ENCODE measurements at places on chromosomes 1 and 21. TPM values are rescaled to one million over a fixed set of nuclear protein-coding genes. Genes with fewer than 3 reads are reported as not detected.

DNA sequence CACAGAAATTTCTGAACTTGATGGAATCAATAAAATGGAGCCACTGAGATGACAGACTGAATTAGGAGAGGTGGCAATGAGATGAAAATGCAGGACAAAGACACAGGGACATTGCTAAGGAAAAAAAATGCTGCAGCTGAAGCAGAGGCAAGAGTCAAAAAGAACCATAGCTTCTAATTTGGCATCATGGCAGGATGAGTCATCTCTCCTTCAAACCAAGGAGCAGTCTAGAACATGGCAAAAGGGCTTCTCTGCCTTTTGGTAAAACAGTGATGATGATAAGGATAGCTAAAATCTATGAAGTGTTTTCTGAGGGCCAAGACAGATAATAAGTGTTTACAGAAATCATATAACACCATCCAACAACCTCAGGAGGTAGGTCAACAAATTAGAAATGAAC lies 16.8 kb downstream of the SLC19A2 start:
- no peak overlapping the region for H3K4me3 ChIP-seq
- no peaks in the 10 kb centered on the region for H3K27me3 ChIP-seq
- no peak for DNase-seq
- no peaks in the 10 kb centered on the region for H3K4me1 ChIP-seq
- no peaks in the 10 kb centered on the region for H3K36me3 ChIP-seq

The F5 gene
- 8.5 TPM for total RNA-seq

The TGFB2 gene
- total RNA-seq: not detected

GRCh38 chr21:33980276-33980916 lies 64.8 kb upstream of the ATP5PO start:
- H3K27ac ChIP-seq: no peak overlapping the region
- peaks cover 13% of the 10 kb centered on the region for H3K4me1 ChIP-seq
- no peak for DNase-seq
- H3K4me3 ChIP-seq: no peak overlapping the region
- H3K27me3 ChIP-seq: no peaks in the 10 kb centered on the region

The RGS8 gene
- total RNA-seq: not detected

- no peak overlapping the region for H3K4me3 ChIP-seq
- H3K27ac ChIP-seq: no peak overlapping the region
- H3K4me1 ChIP-seq: no peaks in the 10 kb centered on the region
- no peaks in the 10 kb centered on the region for H3K36me3 ChIP-seq
- DNase-seq: no peak
Measured at GRCh38 chr1:229012823-229013222, 258.1 kb upstream of the RAB4A start.

The ERICH3 gene
- total RNA-seq: not detected

DNA sequence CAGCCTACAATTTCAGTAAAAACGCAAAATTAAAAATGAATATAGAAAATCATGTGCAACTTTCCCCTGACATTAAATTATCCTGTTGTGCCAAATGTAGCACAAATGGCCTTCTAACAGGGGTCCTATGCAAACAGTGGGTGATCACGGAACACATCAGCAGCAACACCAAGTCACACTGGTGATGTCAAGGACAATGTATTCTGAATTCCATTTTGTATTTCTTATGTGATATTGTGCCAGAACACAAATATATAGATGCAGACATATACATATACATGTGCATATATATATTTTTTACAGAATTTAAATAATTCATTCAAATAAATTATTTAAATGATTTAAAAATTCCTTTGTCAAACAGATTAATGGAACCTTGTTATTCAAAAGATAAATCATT lies 8.6 kb upstream of the ADGRL2 start:
- H3K27me3 ChIP-seq: no peaks in the 10 kb centered on the region
- DNase-seq: no peak
- no peaks in the 10 kb centered on the region for H3K4me1 ChIP-seq
- no peak overlapping the region for H3K4me3 ChIP-seq
- no peaks in the 10 kb centered on the region for H3K36me3 ChIP-seq

- peak overlapping the region; percentile 56 for H3K4me3 ChIP-seq
- H3K36me3 ChIP-seq: no peaks in the 10 kb centered on the region
- no peak for DNase-seq
- peak overlapping the region; percentile 72 for H3K27ac ChIP-seq
- peaks cover 14% of the 10 kb centered on the region for H3K4me1 ChIP-seq
Measured at GRCh38 chr1:58815686-58816071, 31.8 kb upstream of the JUN start.

The BCAS2 gene
- total RNA-seq: 70.5 TPM

- no peaks in the 10 kb centered on the region for H3K36me3 ChIP-seq
- H3K4me1 ChIP-seq: no peaks in the 10 kb centered on the region
- H3K27ac ChIP-seq: no peak overlapping the region
- no peaks in the 10 kb centered on the region for H3K27me3 ChIP-seq
Measured at GRCh38 chr1:75482951-75483350, 128.0 kb downstream of the SLC44A5 start.

- H3K4me3 ChIP-seq: no peak overlapping the region
- H3K36me3 ChIP-seq: no peaks in the 10 kb centered on the region
- H3K27ac ChIP-seq: no peak overlapping the region
- peaks cover 54% of the 10 kb centered on the region for H3K4me1 ChIP-seq
Measured at GRCh38 chr1:31830511-31830910, 14.7 kb upstream of the SPOCD1 start.

The TNFRSF14 gene
- total RNA-seq: 198 TPM

DNA sequence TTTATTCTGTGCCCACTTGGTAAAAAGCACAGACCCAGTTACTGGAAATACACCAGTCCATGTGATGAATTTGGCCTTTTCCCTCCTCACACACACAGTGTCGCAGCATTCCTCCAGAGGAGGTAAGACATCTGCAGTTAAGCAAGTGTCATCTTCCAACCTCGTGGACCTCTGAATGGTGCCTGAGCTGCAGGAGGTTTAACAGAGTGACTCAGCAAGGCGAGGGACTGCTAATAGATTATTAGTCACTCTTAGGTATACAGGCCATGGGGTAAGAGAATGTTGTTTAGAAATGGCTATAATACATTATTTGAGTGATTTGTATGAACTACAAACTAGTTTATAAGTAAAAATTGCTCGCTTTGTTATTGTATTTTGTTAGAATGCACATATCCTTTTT lies 8.6 kb upstream of the LRRC8B start:
- no peak overlapping the region for H3K4me3 ChIP-seq
- no peak overlapping the region for H3K27ac ChIP-seq
- H3K36me3 ChIP-seq: no peaks in the 10 kb centered on the region
- H3K27me3 ChIP-seq: no peaks in the 10 kb centered on the region

DNA sequence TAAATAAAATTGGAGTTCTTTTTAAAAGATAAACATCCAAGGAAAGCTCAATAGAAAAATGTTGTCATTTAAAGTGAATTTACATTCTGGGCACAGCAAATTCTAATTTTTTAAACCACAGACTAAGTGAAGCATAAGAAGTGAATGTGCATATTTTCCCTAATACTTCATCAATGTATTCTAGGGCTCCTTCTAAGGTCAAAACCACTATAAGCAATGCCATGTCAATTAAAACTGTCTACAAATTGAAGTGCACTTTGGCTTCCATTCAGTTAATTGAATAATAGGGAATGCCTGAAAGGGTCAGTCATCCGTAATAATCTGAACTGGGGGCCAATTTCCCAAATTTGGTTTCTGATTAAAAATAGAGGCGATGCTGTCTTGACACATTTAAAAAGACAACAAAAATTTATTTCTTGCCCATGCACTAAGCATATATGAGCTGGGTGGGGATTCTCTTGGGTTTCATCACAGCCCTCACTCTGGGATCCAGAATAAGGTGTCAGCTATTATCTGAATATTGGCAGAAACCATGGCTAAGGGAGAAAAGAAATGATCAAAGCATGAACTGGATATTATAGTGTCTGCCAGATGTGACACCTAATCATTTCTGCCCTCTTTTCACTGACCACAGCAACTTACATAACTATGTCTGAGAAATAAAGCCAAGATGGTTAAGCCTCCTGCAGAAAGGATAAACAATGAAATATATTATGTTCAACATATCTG lies 660.6 kb upstream of the B3GALT2 start:
- H3K36me3 ChIP-seq: no peaks in the 10 kb centered on the region
- DNase-seq: no peak
- no peaks in the 10 kb centered on the region for H3K4me1 ChIP-seq

DNA sequence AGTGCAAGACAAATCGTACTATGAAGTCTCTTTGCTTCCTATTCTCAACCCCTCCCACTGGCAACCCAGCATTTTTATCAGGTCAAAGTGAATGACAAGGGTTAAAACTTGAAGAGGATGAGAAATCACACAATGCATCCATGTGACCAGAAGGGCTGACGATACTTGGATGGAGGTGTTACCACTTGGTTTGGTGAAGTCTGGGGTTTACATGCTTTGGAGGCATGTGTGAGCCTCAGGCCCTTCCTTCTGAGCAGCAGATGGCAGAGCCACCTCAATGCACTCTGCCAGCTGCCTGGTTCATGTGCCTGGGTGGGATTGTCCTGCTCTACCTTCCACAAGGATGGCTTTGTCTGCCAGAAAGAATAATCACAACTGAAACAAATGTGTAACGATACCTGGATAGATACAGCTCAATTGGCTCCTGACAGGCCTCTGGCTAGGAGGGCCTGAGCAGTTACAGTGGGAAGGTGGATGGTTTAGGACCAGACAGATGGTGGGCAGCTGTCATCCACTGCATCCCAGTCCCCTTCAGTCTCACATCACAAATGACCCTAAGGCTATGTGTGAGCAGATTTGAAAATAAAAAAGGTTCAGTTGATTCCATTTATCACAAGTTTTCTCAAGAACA lies 51.5 kb upstream of the CNIH3 start:
- no peaks in the 10 kb centered on the region for H3K27me3 ChIP-seq
- no peak overlapping the region for H3K27ac ChIP-seq
- no peak for DNase-seq
- no peaks in the 10 kb centered on the region for H3K4me1 ChIP-seq

DNA sequence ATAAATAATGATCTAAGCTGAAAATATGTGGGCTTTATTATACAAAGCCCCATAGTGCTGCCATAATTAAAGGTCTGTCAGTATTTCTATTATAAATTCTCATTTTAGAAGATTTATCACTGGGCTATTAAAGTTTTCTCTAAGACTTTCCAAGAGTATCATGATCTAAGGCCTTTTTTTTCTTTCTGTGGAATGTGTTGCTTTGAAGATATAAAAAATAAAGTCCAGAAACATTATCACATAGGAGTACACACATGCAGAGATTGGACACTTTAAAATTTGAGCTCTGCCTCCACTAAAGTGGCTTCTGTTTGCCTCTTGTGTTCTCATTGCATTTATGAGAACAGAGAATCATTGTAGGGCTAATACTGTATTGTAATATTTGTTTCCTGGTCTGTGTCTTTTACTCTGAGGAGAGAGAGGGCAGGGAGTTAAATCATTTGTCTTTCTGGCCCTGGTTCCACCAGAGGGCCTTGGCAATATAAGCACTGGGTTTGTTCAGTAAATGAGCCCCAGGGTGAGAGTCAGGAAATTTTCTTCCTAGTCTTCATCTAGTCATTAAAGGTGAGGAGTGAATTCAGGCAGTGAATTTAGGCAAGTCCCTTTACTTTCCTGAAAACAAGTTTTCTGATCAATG lies 70.2 kb downstream of the NFIA start:
- no peaks in the 10 kb centered on the region for H3K36me3 ChIP-seq
- H3K27me3 ChIP-seq: no peaks in the 10 kb centered on the region
- no peak overlapping the region for H3K27ac ChIP-seq
- H3K4me3 ChIP-seq: no peak overlapping the region
- no peak for DNase-seq
- H3K4me1 ChIP-seq: peaks cover 6% of the 10 kb centered on the region

DNA sequence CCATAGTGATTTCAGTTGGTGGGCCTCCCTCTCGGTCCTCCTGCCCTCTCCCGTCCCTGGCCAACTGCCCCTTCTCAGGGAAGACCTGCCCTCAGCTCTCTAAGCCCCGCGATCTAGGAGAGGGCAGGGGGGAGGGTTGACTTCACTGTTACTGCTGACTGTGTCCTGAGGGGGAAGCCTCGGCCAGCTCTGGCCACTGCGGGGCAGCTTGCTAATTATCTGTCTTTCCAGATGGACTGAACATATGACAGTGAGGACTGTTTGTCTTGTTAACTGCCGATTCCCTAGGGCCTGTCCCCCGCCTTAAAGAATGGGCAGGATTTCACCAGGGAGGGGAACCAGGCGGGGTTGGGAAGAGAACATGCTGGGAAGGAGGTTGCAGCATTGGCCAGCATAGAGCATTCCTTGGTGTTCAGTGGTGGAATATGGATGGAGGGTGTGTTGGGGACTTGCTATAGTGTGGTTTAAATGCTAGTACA lies 22.9 kb downstream of the NIPAL3 start:
- H3K36me3 ChIP-seq: peaks cover 10% of the 10 kb centered on the region
- no peaks in the 10 kb centered on the region for H3K4me1 ChIP-seq
- no peak for DNase-seq
- H3K27me3 ChIP-seq: no peaks in the 10 kb centered on the region
- no peak overlapping the region for H3K4me3 ChIP-seq

The ZNF648 gene
- total RNA-seq: not detected

DNA sequence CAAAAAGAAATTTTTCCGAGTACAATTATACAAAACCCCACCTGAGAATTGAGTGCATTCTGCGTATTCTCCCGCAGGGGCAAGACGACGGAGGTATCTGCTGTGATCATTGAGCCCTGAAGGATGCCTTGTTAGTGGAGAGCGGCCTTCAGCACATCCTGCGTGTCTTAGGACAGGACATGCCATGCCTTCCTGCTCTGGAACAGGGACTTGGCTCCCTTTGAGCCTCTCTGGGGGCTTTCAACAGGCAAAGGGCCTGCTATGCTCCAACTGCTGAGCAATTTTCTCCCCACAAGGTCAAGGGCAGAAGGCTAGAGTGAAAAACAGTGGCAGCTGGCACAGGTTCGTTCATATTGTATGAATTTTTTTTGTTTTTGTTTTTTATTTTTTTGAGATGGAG lies 52.4 kb downstream of the TOR1AIP2 start:
- no peak overlapping the region for H3K4me3 ChIP-seq
- no peak overlapping the region for H3K27ac ChIP-seq
- no peak for DNase-seq

DNA sequence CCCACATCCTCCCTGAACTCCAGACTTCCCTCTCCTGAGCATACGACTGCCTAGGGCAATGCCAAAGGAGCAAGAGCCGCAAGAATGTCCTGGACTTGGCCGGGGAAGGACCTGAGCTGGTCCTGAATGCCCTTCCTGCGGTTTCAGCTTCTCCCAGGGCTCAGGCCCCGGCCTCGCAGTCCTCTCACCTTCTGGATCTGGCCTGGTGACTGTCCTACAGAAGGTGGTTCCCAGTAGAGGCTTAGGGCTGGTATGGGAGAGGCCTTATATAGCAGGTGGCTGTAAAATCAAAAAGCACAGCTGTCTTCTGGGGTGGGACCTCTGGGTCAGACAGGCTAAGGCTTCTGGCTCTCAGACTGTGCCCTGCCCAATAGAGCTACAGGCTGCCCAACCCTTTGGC lies at the start of gene LYPD8:
TSS of gene LYPD8 (minus strand) at position 243 of the 400 bp plus-strand sequence. CDS start 4,678 bp downstream, outside the sequence.
- DNase-seq: no peak
- H3K27me3 ChIP-seq: no peaks in the 10 kb centered on the region
- H3K36me3 ChIP-seq: no peaks in the 10 kb centered on the region

DNA sequence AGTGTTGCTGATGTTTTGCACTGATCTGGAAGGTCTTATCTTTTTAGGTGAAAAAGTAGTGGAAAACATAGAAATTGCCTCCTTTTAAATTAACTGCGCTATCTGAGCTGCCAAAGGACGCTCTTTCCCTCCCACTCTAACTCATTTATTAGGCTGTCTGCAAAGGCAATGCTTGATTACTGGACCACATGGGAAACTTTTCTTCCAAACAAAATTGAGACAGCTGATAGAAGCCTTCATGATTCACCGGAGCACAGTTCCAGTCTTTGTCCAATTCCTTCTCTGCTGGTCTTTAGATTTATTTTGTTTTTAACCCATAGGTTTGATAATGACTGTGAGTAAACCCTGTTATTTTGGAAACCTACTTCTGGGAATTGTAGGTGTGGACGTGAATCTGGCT lies 93.0 kb upstream of the RAVER2 start:
- H3K4me1 ChIP-seq: no peaks in the 10 kb centered on the region
- no peak overlapping the region for H3K4me3 ChIP-seq
- no peak for DNase-seq
- H3K27ac ChIP-seq: no peak overlapping the region
- H3K27me3 ChIP-seq: peaks cover 2% of the 10 kb centered on the region

Data from T-cell (primary cell).